Small intestine (tissue), 16 donors: ENCODE measurements at places on chromosomes 3 and 15.

- peak; percentile 26 for DNase-seq
Measured at GRCh38 chr3:165195640-165196576, at the start of gene SLITRK3. Gene SLITRK3, minus strand, starts transcription at chr3:165196384. Its CDS starts 5,554 bp downstream, at chr3:165190830.

DNA sequence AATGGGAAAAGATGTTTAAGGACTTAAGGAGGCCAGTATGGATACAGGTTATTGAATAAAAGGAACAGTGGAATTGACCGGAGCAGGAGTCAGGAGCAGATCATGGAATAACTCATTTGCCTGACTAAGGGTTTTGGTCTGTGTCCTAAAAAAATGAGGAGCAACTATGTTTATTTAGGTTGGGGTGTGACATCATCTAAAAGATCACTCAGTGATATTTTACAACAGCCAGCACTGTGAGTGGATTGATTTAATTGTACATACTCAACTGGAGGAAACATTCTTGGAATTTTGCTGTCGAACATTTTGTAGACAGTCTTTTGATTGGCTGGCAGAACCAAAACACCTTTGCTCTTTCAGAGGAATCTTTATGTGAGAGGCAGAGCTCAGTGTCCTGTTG is 348.6 kb upstream of the CDIN1 start:
- no peak for DNase-seq

DNA sequence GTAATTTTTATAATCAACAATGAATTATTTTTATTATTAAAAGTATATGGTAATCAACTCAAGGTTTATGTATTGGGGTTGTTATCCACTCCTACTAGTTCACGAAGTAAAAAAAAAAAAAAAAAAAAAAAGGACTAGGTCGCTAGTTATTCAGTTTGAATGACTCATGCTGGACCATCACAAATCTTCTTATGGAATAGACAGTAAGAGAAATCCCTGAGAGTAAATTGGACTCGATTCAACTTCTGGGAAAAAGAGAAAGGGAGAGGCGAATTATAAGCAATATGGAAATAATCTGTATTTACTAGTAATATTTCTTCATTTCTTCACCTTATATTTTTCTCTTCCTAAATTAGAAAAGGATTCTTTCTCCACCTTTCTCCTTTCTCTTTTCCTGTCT is 2.0 kb downstream of the MYEF2 start:
- DNase-seq, result no peak

GRCh38 chr3:8775181-8775580 is 5.8 kb upstream of the OXTR start:
- DNase-seq, result no peak

GRCh38 chr3:16216373-16216935 is 42.0 kb downstream of the GALNT15 start:
- no peak for DNase-seq

DNA sequence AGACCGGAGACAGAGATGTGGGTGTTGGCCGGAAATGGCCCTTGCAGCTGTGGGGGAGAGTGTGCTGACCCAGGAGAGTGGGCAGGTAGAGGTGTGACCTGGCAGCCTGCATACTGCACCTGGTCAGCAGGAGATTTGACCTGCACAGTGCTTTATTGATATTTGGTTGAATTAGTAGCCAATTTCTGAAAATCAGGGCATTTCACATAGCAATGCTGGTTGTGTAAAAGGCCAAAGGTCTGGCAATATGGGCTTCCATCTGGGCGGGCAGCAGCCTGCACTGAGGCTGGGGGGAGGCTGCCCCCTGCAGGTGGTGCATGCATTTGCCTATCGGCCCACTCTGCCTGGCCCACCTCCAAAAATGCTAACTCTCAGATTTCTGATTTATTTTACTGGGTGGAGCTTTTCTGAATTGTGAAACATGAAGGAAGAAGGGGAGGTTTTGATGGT is 9.4 kb upstream of the MGLL start:
- DNase-seq, result peak; percentile 47

GRCh38 chr3:160885791-160886286 is 129.8 kb downstream of the PPM1L start:
- no peak for DNase-seq

GRCh38 chr3:14689247-14689980 is 14.5 kb downstream of the C3orf20 start:
- no peak for DNase-seq

DNA sequence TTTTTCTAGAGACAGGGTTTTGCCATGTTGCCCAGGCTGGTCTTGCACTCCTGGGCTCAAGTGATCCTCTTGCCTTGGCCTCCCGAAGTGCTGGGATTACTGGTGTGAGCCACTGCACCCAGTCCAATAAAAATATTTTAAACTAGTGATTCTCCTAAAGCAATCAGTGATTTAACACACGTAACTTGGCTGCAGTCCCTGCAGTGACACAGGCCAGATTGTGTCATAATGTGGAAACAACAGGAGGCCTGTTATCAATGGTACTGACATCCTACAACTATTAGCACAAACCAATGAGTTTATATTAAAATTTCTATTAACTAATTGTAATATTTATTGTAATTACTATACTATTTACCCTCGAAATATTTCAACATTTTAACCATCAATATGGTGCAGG is 1.6 kb upstream of the SEC61A1 start:
- no peak for DNase-seq

DNA sequence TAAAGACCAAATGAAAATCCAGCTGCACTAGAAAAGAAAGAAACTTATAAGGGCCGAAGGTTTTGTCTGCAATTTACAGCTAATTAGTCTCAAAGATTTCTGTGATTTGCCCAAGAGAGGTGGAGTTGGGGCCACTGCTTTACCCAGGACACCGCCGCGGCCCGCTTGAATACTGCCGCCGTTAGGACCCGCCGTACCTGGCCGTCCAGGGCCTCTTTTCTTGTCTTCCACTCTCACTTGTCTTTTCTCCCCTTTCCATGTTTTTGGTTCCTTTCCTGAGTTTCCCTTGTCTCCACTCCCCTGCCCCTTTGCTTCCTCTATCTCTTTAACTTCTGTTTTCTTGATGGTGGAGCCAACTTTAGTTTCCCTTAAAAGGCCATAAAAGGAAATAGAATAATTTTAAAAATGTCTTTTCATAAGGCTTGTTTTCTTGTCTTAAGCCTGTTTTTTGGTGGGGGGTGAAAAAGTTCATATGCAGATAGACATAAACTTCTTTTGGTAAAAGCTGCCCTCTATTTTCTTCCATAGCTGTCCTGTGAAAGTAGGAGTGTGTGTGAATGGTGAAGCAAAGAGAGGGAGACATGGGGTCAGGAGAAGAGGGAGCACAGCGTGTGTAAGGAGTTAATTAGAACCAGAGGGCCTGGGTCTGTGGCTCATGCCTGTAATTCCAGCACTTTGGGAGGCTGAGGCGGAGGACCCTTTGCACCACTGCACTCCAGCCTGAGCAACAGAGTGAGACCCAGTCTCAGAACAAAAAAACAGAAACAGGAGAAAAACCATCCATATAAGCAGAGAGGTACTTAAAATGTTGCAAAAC is 16.0 kb upstream of the CCNL1 start:
- peak; percentile 36 for DNase-seq

- DNase-seq, result no peak
Measured at GRCh38 chr3:37291275-37291700, 116.9 kb upstream of the LRRFIP2 start.

DNA sequence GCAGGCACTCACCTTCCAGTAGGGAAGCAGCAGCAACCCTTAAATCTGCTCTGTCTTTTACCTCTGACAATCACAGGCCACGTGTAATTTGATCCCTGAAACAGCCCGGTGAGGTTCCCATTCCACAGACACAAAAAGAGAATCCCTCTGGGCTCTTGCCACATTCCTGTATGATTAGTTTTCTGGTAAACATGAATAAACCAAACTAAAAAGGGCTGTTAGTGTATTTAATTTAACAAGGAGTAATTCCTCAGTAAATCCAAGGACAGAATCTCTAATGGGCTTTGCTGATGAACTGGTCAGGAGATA is 186.9 kb downstream of the FAM43A start:
- no peak for DNase-seq

DNA sequence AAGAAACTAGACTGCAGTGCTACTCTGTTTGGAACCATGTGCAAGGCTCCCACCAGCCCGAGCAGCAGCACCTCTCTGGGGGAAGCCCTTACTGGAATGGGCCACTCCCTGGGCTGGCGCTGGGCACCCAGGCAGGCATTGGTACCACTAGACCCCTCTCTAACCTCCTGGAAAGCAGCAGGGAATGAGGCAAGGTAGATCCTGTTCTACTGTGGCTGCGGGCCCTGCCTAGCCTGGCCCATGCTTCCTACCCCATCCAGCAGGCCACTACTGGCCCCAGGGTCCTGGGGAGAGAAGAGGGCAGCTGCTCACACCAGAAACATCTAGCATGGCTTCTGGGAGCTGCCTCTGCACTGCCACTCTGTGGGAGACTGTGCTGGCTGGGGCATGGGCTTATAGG is 44.8 kb downstream of the MESD start:
- DNase-seq, result no peak

DNA sequence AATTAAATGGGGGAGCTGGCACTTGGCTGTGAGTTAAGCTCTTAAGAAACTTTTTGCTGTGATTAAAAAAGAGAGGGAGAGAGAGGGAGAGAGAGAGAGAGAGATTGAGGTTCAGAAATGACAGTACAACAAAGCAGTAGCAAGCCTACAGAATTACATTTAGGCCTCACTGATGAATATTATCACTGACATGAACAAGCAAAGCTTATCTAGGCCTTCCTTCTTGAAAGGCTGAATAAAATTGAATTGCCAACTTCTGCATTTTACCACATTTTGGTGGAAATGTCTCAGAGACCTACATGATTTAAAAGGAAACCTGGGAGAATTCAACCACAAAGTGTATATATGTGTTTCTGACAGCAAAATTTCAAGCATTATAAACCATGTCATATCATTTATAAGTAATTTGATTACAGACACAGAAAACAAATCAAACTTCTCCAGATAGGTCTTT is 530.8 kb downstream of the SOX2 start:
- DNase-seq, result no peak

- no peak for DNase-seq
Measured at GRCh38 chr15:73891328-73892315, 18.3 kb downstream of the TBC1D21 start.

GRCh38 chr3:189457631-189458412 is 173.4 kb upstream of the TP63 start:
- no peak for DNase-seq

DNA sequence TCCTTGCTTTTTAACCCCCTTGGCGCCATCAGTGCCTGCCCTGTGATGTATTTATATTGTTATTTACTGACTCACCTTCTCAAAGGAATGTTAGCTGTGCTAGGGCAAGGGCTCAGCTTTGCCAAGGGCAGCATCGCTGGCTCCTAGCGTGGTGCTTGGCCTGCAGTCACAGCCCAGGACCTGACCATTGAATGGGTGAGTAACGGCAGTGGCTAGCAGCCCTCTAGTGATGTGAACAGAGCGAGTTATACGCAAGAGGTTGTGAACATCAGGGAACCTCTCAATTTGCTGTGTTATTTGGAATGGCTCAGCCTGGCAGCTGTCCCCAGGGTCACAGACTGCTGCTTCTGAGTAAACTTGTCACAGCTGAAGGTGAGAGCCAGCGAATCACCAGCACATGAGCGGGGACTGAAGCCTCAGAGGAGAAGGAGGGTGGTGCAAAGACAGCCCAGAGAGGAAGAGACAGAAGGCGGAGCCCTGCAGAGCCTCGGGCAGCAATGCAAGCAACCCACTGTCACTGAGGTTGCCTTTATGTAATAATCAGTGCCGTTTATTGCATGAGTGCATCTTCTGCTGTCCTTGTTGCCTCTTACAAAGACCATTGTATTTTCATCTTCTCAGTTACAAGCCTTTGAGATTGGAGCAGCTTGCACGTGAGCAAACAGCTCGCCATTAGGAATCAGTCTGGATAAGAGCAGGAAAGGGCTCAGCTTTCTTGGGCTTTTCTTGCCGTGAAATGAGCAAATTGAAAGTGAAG is 158.3 kb downstream of the SLCO3A1 start:
- no peak for DNase-seq

GRCh38 chr15:28107111-28107903 is 8.2 kb upstream of the OCA2 start:
- no peak for DNase-seq
